Amniotic stem cell (primary cell): ENCODE measurements at places on chromosomes 4 and X.

DNA sequence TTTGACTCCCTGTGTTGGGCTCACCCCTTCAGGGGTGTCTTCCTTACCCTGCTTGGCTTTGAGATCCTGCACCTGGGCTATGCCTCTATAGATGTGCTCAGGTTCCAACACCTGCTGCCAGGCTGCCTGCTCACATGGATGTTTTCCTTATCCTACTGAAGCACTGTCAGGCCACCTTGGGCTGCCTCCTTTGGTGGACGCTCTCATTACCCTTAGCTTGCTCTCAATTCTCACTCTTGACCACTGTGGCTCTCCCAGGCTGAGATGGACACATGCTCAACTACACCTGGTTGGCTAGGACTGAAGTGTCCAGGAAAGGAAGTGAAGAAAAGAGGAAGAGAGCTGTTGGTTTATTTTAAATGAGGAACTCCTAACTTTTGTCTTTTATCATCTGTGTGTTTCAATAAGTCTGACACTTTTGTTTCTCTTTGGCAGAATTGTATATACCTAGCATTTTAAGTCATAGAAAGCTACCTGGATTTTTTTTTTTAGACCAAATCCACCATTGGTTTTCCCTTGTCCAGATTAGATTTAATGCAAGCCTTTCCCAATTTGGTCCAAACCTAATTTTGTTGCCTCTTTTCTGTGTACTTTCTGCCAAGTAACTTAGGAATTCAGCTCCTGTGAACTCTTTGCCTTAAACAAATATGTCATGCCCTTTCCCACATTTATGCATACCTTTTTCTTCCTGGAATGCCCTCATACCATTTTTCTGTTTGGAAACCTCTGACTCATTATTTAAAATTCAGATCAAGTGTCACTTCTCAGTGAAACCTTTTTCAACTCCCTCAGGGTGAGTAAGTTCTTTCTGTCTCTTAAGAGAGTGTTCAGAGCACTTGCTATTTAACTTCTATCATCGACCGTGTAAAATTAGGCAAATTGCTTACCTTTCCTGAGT is 175.8 kb downstream of the GC start:
- no peak for DNase-seq

DNA sequence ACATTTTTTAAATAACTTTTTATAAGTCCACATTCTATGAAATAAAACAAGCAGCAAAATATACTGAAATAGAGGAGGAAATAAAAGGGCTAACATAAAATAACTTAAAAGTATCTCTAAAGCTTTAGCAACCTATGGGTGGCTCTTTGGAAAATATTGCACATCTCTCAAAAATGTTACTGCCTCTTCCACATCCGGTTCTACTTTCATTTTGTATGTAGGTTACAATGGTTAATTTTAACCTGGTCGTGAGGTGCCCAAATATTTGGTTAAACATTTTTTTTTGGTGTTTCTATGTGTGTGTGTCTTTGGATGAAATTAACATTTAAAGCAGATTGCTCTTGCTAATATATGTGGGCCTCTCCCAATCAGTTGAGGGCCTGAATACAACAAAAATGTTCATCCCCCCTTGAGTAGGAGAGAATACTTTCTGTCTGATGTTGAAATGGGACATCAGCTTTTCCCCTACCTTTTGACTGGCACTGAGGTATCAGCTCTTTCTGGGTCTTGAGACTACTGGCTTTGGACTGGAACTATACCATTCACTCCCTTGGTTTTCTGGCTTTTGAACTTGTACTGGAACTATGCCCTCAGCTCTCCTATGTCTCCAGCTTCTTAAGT is 353.0 kb downstream of the ADAM29 start:
- DNase-seq = no peak

GRCh38 chr4:141011901-141012315 is 121.4 kb downstream of the RNF150 start:
- DNase-seq = no peak

GRCh38 chr4:176436293-176436973 is 116.7 kb downstream of the SPCS3 start:
- DNase-seq = no peak
